ENCODE measurements at places on chromosomes 13 and 19.

GRCh38 chr19:7687177-7687576 lies 6.5 kb downstream of the TRAPPC5 start:
- DNase-seq = no peak

GRCh38 chr13:27533155-27533643 lies 82.8 kb upstream of the MTIF3 start:
- DNase-seq = no peak

DNA sequence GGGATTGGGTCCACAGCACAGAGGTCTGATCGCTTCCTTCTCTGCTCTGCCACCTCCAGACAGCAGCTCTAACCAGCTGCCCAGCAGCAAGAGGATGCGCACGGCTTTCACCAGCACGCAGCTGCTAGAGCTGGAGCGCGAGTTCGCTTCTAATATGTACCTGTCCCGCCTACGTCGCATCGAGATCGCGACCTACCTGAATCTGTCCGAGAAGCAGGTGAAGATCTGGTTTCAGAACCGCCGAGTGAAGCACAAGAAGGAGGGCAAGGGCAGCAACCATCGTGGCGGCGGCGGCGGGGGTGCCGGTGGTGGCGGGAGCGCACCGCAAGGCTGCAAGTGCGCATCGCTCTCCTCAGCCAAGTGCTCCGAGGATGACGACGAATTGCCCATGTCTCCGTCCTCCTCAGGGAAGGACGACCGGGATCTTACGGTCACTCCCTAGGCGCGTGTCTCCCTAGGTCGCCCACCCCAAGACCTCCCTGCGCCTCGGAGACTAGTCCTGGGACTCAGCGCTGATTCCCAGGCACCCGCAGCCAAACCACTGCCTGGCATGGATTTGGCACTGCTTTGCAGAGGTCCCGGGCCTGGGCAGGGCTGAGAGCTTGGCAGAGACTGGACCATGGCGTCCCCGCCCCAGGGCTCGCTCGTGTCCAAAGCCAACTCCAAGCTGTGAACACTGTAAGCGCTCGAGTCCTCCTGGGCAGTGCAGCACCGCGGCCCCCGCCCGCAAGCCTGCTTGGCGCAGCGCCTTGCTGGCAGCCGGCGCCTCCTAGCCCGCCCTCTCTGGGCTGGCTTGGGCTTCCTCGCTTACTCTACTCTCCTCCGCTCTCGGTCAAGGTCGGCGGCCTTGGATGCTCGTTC lies 1.5 kb downstream of the GSX1 start:
- DNase-seq = no peak

DNA sequence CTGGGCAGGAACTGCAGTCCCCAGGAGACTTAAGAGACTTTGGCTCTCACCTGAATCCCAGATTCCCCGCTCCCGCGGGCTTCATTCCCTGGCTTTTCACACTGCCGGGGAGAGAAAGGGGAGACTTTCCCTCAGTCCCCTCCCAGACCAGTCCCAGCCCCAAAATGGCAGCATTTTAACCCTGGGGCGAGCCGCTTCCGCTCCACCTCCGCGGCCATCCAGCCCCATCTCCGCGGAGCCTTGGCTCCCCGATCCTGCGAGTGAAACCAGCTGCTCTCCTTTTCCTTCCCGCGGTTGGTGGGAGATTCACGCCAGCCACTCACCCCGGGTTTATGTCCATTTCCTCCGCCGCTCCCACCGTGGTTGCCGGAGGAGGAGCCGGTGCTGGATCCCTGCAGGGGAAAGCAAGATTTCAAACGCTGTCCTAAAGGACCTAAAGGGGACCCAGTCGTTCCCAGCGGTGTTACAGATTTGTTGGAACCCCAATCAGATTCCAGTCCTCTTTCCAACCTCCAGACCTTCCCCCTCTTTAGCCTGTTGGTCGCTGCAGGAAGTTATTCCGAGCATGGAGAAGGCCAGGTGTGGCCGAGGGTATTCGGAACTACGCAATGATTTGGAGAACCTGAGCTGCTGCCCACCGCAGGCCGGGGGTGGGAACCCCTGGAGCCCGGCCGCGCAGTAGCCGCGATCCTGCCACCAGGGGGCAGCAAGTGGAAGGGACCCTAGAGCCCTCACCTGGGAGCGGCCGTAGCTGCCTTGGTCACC lies 3.4 kb downstream of the DMKN start:
- DNase-seq = no peak

GRCh38 chr19:36775768-36776167 lies 3.2 kb upstream of the ZNF850 start:
- no peak for DNase-seq

DNA sequence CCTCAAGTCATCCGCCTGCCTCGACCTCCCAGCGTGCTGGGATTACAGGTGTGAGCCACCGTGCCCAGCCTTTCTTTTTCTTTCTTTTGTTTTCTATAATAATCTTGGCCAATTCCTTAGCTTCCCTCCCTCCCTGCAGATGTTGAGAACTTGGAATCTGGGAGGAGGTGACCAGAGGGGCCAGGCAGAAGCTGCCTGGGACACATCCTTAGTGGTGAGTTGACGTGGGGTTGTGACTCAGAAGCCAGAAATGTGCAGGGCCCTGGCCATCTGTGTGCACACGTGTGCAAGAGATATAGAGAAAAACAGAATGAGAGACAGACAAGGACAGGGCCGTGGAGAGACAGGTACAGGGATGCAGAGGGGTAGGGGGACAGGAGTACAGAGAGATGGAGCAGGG lies 154.3 kb downstream of the SIPA1L3 start:
- DNase-seq = no peak

- no peak for DNase-seq
Measured at GRCh38 chr19:41590936-41591335, 15.0 kb downstream of the CEACAM21 start.

DNA sequence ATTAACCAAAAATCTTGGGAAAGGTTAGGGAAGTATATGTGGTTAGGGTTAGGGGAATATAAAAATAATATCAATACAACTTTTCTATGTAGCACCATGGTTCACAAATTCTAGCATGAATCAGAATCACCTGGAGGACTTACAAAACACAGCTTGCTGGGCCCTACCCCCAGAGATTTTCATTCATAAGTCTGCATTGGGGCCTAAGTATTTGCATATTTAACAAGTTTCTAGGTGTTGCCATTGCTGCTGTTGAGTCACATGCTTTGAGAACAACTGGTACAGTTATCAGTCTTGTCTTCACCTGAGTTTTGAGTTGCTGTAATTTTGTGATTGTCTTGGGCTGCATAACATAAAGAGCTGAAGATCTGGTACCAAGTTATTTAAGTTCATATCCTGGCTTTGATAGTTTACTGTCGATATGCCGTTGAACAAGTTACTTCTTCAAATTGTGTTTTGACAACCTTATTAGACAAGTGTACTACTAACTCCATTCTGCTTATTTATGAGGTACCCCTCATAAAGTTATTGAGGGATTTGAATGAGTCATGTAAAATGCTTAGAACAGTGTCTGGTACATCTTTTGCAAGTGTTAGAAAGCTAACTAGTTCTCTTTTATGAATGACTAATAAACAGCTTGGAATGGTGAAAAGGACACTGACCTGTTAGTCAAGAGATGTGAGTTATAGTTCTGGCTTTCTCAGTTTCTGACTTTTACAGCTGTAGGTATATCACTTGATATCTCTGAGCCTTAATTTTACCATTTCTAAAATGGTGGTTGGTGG lies 132.9 kb downstream of the PAN3 start:
- DNase-seq = no peak

GRCh38 chr13:113417836-113418721 lies 35.2 kb downstream of the ADPRHL1 start:
- DNase-seq = no peak

GRCh38 chr13:88656751-88657150 lies 985.6 kb downstream of the SLITRK5 start:
- no peak for DNase-seq

GRCh38 chr13:111143865-111144540 lies 28.9 kb downstream of the ARHGEF7 start:
- no peak for DNase-seq

DNA sequence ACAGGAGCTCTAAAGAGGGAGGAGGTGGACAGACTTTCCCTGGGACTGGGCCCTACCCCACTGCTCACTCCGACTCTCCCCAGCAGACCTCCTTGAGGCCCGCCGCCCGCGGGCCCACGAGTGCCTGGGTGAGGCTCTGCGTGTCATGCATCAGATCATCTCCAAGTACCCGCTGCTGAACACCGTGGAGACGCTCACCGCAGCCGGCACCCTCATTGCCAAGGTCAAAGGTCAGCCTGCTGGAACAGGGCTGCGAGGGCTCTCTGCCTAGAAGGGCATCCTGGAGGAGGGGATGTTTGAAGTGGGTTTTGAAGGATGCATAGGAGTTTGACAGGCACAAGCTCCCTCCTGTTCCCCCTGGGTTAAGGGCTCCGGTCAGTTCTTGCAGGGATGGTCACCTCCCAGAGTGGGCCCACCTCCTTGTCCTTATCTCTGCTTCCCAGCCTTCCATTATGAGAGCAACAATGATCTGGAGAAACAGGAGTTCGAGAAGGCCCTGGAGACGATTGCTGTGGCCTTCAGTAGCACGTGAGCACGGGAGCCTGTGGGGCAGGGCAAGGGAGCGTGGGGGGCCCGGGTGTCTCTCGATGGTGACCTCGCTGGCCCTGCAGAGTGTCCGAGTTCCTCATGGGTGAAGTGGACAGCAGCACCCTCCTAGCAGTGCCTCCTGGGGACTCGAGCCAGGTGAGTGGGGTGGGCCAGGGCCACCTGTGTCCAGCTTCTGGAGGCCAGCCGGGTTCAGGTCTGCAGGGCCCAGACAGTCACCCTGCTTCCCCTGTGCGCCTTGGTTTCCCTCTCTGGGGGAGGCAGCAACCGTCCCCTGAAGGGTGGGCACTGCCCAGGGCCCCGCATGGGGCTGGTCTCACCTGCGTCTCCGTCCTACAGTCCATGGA lies 6.3 kb downstream of the ARHGAP45 start:
- no peak for DNase-seq

DNA sequence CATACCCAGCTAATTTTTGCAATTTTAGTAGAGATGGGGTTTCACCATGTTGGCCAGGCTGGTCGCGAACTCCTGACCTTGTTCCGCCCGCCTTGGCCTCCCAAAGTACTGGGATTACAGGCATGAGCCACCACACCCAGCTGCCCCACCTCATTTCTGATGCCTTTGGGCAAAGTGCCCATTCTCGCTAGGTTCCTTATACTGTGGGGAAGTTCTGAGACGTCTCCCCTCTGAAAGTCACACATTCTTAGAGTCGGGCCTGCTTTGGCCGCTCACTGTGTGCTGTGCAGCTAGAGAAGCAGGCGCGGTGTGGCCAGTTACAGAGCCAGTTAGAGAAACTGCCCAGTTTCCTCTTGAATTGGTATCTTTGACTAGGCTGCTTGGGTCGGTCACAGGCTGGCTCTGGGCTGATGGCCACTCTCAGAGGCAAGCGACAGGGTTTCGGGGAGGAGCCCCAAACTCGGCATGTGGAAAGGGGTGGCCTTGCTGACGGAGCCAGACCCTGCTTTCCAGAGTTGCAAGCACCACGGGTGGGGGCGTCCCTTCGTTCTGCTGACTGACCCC lies 18.0 kb downstream of the PRAM1 start:
- no peak for DNase-seq

GRCh38 chr19:51466723-51467122 lies 8.5 kb upstream of the SIGLEC8 start:
- DNase-seq = no peak

GRCh38 chr13:98978280-98978679 lies 416 bp upstream of the DOCK9 start:
- DNase-seq = no peak

GRCh38 chr19:56108447-56109195 lies 12.5 kb downstream of the ZNF787 start:
- DNase-seq = no peak

DNA sequence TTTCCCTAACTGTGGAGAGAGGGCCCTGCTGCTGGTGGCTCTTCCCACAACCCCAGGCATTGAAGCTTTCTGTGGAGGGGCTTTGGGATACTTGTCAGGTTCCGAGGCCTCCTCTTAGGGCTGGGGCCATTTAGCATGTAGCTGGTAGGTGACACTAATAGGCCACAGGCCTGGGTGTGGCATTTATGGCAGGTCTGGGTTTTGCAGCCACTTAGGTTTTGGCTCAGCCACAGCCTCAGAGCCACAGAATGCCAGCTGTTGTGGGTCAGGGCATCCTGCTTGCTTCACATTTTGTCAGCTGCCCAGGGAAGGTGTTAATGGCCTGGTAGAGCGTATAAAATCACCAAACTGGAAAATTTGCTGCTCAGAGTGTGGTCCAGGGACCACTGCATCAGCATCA lies 15.7 kb downstream of the FAM124A start:
- DNase-seq = no peak

DNA sequence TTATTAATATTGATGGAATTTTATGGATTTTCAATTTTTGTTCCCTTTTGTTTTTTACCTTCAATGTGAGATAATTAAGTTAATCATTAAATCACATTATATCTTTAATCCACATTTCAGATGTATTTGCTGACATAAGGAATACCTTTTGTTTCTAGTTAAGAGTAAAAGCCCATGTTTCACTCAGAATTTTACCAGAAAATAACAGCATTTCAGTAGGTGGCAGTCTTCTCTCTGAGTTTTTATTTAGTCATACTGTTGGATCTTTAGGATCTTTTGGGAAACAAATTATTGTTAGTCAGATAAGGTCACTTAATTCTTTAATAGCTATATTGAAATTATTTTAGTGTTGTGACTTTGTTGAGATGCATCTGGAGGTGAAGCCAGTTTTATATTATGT lies 67.9 kb downstream of the NDFIP2 start:
- DNase-seq = no peak

DNA sequence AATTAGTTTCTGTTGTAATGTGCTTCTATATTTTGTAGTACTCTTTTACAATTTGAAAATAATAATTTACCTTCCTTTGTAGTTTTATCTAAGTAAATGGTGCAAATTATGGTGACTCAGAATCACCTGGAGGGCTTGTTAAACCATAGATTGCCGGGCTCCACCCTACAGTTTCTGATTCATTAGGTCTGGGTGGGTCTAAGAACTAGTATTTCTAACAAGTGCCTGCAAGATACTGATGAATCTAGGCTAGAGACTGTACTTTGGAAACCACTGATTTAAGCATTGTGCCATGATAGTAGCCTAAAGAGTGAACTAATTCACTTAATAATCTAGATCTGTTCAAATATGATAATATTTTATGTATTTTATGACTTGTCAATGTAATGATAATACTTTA lies 437.4 kb upstream of the SPRY2 start:
- DNase-seq = no peak

GRCh38 chr19:48461982-48462655 lies 6.7 kb downstream of the KCNJ14 start:
- no peak for DNase-seq

- DNase-seq = no peak
Measured at GRCh38 chr13:65808061-65808460, 1422.1 kb downstream of the PCDH9 start.

- DNase-seq = no peak
Measured at GRCh38 chr13:113124211-113124970, 1.8 kb downstream of the F10 start.

DNA sequence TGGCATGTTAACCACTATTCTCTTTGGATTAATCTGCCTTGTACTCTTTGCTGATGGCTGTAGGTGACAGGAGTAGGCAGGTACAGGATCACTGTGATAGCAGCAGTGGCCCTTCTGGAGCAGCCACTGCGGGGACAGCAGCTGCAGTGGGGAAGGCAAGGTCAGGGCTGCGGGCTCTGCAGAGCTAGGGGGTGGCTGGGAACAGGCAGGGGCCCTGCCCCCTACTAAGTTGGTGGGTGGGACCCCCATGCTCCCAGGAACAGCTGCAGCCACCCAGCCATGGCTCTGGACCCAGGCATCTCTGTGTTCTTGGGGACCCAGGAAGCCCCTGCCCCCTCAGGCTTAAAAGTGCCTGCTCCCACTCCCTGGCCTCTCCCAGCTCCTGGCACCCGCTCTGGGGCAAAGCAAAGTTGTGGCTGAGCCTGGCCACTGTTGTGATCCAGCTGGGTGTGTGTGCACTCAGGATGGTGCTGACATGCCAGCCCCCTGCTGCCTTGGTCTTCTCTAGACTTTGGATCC lies 302.4 kb downstream of the PCDH20 start:
- DNase-seq = no peak

GRCh38 chr13:72565893-72566292 lies 161.5 kb downstream of the MZT1 start:
- no peak for DNase-seq
